ENCODE measurements at places on chromosomes 5 and 9. TPM values are rescaled to one million over a fixed set of nuclear protein-coding genes. Genes with fewer than 3 reads are reported as not detected.

The FLT4 gene
- total RNA-seq = 13.5 TPM

The SLIT3 gene
- 37.4 TPM for total RNA-seq

GRCh38 chr9:600006-600405, 241.5 kb upstream of the DMRT1 start:
- H3K4me3 ChIP-seq = no peak overlapping the region
- DNase-seq = no peak
- H3K27me3 ChIP-seq = no peaks in the 10 kb centered on the region
- no peaks in the 10 kb centered on the region for H3K36me3 ChIP-seq
- no peaks in the 10 kb centered on the region for H3K4me1 ChIP-seq

DNA sequence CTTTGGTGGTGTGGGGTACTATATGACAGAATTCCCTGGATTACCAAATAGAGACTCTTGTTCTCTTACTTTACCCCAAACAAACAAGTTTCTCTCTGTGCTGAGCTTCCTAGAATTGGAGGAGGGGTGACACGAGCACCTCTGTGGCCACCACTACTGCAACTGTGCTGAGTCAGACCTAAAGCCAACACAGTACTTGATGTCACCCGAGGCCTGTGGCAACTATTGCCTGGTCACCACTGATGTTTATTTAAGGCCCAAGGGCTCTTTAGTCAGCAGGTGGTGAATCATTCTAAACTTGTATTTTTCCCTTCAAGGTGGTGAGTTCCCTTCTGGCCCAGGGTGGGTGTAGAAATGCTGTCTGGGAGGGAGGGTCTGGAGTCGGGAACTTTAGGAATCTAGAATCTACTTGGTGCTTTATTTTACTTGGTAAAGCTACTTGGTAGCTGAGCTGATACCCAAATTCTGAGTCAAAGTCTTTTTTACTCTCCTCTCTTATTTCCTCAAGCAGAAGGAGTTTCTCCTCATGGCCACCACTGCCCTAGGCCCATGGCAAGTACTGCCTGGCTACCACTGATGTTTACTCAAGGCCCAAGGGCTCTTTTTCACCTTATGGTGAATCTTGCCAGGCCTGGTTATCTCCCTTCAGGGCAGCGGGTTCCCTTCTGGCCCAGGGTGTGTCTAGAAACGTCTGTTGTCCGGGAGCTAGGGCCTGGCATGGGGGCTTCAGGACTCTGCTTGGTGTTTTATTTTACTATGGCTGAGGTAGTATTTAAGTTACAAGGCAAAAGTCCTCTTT, 9.8 kb downstream of the LURAP1L start:
- H3K36me3 ChIP-seq = no peaks in the 10 kb centered on the region
- H3K27me3 ChIP-seq = no peaks in the 10 kb centered on the region
- H3K4me3 ChIP-seq = peak overlapping the region; percentile 22
- peaks cover 10% of the 10 kb centered on the region for H3K4me1 ChIP-seq

The FOXD4L4 gene
- 1.1 TPM for total RNA-seq

- no peaks in the 10 kb centered on the region for H3K27me3 ChIP-seq
- H3K27ac ChIP-seq = no peak overlapping the region
- no peak overlapping the region for H3K4me3 ChIP-seq
- peaks cover 3% of the 10 kb centered on the region for H3K4me1 ChIP-seq
- H3K36me3 ChIP-seq = no peaks in the 10 kb centered on the region
Measured at GRCh38 chr9:94210616-94211603, 48.2 kb upstream of the ZNF169 start.

DNA sequence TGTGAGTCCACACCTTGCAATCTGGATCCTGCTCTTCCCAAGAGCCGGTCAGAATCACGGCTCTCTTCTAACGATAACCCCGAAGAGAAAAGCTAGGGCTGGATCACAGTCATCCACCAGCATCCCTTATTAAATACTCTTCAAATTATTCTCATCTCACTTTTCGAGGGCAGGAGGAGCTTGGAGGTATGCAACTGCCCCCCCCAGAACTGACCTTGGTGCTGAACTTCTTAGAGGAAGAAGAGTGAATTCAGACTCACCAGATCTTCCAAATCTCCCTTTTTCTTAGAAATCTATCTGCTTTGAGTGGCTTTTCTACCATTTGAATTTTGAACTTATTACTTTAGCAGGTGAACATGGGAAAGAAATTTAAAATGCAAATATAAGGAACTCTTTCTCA, 75.7 kb downstream of the MED10 start:
- no peak overlapping the region for H3K4me3 ChIP-seq
- DNase-seq = no peak
- no peaks in the 10 kb centered on the region for H3K36me3 ChIP-seq
- no peaks in the 10 kb centered on the region for H3K4me1 ChIP-seq
- H3K27me3 ChIP-seq = no peaks in the 10 kb centered on the region

The INSL6 gene
- not detected for total RNA-seq

The HAVCR2 gene
- 0.45 TPM for total RNA-seq
